ENCODE measurements at places on chromosomes 4 and X. TPM values are rescaled to one million over a fixed set of nuclear protein-coding genes. Genes with fewer than 3 reads are reported as not detected.

The EREG gene
- total RNA-seq: 53.5 TPM

The XK gene
- 0.39 TPM for total RNA-seq

The RTL3 gene
- 0.05 TPM for total RNA-seq

The MTNR1A gene
- 0.64 TPM for total RNA-seq

The VSIG1 gene
- 0.40 TPM for total RNA-seq

The NOX1 gene
- total RNA-seq: not detected

The TLR2 gene
- total RNA-seq: 0.08 TPM

The VCX2 gene
- not detected for total RNA-seq

The SOD3 gene
- not detected for total RNA-seq

The ENAM gene
- not detected for total RNA-seq

The MAP7D2 gene
- total RNA-seq: 6.1 TPM

The CDKL2 gene
- 0.47 TPM for total RNA-seq

The ATP1B4 gene
- total RNA-seq: not detected

The FRMPD4 gene
- 0.08 TPM for total RNA-seq

The DAPP1 gene
- not detected for total RNA-seq

The EDA2R gene
- 11.0 TPM for total RNA-seq

The IDUA gene
- 7.7 TPM for total RNA-seq

The EPHA5 gene
- total RNA-seq: 0.62 TPM

The PKD2 gene
- 21.4 TPM for total RNA-seq

The SUPT20HL1 gene
- not detected for total RNA-seq

Data from A549 treated with RU486 at 1 μM for 4 hours (cell line).